ENCODE measurements at places on chromosomes 5 and 9.
A peak's percentile ranks its signal among the peaks of the same experiment; 100 is the strongest.

DNA sequence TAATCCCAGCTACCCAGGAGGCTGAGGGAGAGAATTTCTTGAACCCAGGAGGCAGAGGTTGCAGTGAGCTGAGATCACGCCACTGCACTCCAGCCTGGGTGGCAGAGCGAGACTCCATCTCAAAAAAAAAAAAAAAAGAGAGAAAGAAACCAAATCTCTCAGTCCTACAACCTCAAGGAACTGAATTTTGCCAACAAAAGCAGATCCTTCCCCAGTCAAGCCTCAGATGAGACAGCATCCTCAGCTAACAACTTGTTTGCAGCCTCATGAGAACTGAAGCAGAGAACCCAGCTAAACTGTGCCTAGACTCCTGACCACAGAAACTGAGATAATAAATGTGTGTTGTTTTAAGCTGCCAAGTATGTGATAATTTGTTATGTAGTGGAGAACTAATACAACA, 7.5 kb upstream of the IL6ST start:
- DNase-seq: no peak

GRCh38 chr5:153439130-153439529, 51.3 kb upstream of the GRIA1 start:
- DNase-seq: no peak

GRCh38 chr9:79390077-79390698, 181.6 kb upstream of the TLE4 start:
- DNase-seq: no peak

GRCh38 chr5:52043543-52043942, 660.3 kb downstream of the ISL1 start:
- DNase-seq: no peak

DNA sequence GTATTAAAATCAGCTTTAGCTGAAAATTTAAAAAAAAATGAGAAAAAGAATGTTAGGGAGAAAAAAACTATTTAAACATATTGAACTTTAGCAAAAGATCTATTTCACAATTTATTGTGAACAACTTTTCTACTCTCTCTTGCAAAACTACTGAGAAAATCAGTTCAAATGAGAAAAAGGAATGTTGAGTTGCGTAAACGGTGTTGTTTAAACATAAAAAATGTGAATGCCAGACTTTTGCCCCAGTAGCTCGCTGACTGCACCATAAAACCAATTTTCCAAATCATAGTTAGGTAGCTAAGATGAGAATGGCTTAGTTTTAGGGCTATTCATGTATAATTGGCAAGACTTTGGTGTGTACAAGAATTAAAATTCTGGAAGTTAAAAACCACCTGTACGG, 13.4 kb upstream of the RAD23B start:
- no peak for DNase-seq

GRCh38 chr9:134781591-134782302, 98.9 kb upstream of the FCN2 start:
- no peak for DNase-seq

DNA sequence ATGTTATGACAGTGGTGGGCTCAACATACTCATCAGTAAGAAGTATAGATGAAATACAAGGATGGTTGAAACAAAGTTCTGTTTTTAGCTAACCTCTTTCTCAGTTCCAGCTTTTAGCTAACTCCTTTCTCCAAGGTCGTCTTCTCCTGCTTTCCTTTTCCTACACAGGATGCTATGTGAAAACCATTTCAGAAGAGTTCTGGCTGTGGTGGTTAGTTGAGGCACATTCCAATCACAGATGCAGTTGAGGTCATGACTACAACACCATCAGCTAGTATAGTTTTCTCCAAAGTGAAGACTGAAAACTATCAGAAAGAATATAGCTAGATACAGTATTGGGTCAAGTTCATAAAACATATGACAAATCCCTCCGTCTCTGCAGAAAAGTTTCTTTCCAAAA, 477.7 kb upstream of the C9orf72 start:
- no peak for DNase-seq

- DNase-seq: no peak
Observed at GRCh38 chr5:171152382-171152781, 156.7 kb upstream of the TLX3 start.

GRCh38 chr5:37251665-37252064, 2.5 kb upstream of the CPLANE1 start:
- DNase-seq: no peak

DNA sequence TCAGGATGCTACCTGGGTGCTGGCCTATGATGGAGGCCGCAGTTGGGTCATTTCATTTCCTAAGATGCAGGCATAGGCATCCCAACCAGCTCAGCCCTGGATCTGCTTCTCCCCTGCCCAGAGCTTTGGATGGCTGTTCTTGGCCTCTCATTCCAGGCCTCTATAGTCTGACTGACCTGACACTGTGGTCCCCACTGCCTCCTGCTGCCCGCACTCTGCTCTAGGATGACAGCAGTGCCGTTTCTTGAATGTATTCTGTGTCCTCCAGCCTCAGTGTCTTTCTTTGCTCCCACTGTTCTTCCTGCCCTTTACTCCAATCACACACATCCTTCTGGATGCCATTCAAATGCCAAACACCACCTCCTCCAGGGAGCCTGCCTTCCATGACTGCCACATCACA, 235.7 kb downstream of the HSPA4 start:
- peak; percentile 8 for DNase-seq

GRCh38 chr5:32038523-32038922, 135.6 kb downstream of the GOLPH3 start:
- no peak for DNase-seq

DNA sequence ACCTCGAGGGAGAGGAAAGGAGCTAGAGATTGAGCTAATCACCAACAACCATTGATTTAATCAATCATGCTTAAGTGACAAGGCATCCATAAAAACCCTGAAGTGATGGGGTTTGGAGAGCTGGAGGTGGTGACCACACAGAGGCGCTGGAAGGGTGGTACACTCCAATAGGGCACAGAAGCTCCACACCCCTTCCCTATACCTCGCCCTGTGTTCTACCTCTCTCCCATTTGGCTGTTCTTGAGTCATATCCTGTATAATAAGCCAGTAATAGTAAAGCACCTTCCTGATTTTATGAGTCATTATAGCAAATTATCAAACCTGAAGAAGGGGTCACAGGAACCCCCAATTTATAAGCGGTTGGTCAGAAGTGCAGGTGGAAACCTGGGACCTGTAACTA, 18.3 kb downstream of the ACTL7B start:
- DNase-seq: no peak

- DNase-seq: peak; percentile 4
Observed at GRCh38 chr5:40479939-40480338, 199.8 kb upstream of the PTGER4 start.

DNA sequence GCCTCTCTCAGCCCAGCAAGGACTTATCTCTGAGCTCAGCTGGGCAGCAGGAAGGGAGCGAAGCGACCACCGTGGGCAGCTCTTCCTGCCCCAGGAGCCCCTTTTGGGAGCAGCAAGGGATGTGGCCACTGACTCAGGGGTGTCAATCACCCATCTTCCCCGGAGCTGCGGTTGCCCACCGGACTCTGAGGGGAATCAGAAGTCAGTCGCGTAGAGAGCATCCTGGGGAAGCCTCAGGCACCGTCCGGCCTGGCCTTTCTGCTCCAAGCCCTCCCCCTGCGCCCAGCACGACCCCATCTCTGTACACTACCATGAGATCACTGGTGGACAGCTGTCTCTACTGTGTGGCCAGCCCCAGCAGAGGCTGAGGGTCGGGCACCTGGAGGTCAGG, 24.6 kb downstream of the GFI1B start:
- DNase-seq: no peak

- DNase-seq: no peak
Observed at GRCh38 chr5:154397652-154398406, 48.0 kb upstream of the SAP30L start.

- DNase-seq: no peak
Observed at GRCh38 chr9:134134949-134135342, 936 bp upstream of the WDR5 start.
